ENCODE measurements at places on chromosomes 2 and 18.
A peak's percentile ranks its signal among the peaks of the same experiment; 100 is the strongest.

GRCh38 chr2:111069722-111070121, 51.0 kb upstream of the BCL2L11 start:
- DNase-seq: no peak

DNA sequence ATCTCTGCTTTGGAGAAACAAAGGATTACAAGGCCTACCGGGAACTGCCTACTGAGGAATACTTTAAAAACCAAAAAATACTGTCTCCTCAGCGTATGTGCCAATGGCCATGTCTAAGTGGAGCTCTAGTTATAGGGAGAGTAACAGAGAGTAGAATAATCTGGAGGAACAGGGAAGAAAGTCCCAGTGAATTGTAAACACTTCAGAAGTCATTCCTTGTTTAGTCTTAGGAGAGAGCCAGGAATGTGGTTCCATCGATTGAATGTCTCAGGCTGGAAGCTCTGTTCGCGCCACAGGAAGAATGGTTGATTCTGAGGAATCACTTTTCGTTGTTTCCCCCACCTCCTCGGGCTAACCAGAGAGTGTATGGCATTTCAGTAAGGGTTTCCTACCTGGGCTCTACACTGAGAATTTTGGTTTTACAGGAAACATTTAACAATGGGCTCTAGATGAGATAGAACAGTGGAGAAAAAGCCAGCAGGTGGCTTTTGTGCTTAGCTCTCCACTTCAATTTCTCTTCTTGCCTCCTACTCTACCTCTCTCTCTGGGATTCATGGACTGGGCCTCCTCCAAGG, 88.7 kb downstream of the ACVR1 start:
- no peak for DNase-seq

- no peak for DNase-seq
Measured at GRCh38 chr2:446303-446874, 158.5 kb upstream of the ALKAL2 start.

DNA sequence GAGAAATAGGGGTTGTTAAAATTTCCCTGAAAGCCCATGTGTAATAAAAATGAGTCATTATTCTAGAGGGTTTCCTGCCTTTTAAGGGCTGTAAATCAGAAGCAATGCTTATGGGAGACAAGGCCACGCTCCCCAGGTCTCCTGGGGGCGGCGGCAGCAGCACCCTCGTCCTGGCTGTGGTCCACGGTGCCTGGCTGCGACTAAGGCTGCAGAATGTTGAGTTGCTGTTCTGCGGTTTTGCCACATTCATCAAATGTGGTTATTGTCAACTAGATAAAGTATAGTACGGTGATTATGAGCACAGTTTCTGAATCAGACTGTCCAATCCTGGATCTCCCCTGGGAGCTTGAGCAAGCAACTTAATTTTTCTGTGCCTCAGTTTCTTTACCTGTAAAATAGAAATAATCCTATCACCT, 11.9 kb upstream of the AGFG1 start:
- no peak for DNase-seq

- no peak for DNase-seq
Measured at GRCh38 chr2:157596992-157597681, 31.5 kb downstream of the ACVR1C start.

DNA sequence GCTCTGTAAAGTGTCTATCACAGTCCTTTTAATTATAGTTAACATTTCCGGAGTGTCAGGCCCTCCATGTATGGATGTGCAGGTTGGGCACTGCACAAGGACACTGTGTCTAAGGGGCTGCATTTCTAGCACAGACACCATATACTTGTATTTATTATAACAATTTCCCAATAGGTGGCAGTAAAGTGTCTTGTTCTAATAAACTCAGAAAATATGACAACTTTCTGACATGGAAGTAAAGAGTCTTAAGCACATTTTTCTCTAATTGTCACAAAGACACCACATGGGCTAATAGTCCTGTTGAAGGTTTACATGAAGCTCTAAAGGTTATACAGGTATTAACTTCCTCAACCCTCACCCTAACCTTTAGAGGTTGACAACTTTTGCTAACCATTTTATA, 156.6 kb downstream of the DYSF start:
- no peak for DNase-seq

GRCh38 chr2:21772624-21773023, 648.9 kb downstream of the TDRD15 start:
- DNase-seq: no peak

DNA sequence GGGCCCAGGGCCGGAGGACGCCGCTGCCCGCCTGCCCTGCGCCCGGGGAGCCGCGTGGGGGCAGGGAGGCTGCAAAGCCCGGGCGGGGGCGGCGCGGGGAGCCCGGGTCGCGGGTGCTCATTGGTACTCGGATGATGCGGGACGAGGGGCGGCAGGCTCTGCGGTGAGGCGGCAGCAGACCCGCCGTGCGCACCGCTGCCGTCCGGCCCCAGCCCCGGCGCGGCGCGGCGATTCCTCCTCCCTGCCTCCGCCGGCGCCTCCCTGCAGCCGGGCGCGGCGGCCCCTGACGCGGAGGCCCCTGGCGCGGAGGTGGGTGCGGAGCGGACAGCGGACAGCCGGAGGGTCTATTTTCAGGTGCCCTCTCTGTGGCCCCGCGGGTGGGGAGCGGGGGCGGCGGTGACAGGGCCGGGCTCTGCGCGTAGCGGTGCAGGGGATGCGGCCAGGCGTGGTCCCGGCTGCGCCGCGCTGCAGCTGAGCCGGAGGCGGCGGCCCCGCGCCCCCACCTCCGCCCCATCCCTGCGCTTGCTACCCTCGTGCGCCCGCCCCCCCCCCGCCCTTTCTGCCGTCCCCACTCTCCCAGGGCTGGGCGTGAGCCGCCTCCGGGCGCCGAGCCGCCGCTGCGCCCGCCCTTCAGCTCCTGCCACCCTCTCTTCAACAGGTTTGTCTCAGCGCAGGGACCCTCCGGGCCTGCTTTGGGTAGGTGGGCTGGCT, 640 bp downstream of the SPTBN1 start:
- DNase-seq: peak; percentile 37

DNA sequence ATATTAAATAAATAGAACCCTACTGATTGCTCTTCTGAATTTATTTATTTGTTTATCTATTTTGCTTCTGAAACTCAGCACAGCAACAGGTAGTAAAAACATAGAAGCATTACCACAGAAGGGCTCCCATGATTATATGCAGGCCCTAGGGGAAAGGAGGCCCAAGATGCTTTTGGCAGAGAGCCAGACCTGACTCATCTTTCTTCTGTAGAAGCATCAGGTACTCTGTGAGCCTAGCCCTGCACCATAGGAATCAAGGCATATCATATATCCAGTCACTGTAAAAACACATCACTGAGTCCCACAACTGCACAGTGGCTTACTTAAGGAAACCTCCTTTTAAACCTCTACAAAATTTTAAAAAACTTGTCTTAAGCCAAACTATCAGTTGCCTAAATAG, 1.8 kb downstream of the SCN9A start:
- DNase-seq: peak; percentile 62

DNA sequence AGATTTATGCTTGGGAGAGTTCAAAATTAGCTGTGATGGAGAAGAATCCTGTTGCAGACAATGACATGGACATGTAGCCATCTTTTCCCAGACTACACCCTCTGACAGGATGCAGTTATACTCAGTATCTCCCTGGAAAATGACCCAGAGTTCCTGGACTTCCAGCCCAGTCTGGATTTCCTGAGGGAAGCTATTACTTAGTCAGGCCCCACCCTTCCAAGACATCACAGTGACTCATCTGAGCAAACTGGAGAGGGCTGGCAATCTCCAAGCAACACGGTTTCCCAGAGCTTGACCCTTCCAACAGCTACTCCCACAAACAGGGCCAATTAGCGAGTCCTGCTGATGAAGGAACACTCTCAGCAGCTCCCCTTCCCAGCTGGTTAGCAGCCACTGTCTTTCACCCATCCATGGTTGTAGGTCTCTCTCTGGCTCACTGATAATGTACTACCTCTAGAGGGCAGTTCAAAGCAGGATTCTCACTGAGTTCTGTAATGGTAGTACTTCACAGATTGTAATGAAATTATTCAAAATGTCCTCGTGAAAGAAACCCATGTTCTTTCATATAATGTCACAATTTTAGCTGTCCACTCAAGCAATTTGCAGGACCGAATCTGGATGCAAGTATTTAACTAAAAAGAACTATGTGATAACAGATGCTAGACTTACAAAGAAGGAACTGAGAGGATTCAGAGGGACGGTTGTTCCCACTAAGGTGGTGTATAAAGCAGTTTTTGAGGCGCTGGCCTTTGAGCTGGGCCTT, 110.2 kb downstream of the MDH1 start:
- no peak for DNase-seq

DNA sequence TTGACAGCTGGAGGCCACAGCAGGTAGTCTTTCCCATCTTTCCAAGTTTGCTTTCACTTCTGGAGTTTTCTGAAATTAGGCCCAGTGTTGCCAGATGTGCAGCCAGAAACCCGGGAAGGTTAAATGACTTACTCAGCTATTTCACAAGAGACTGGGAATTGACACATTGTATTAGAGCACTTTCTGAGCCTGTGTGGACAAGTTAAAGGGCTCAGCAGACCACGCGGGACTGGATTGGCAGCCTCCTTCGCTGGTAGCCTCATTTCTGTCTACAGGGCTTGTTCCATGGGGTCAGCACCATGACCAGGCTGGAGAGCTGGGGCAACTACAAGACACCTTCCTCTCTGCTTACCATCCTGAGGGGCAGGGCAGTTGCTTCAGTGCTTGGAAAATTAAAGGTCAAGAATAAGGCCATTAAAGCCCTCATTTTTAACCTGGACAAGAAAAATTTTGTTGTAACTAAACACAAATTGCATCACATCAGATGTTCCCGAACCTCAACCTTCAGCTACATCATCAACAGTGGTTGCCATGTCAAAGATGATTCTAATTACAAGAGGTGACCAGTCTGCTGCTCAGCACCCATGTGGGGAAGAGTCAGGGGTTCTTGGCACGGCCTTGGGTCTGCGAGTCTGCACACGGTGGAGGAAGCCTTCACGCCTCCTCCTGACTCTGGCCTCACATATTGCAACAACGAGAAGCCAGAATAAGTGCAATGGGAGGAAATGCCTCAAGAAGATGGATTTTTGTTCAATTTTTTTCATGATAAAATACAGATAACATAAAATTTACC, 279.5 kb upstream of the RAB6C start:
- DNase-seq: no peak

- DNase-seq: no peak
Measured at GRCh38 chr2:240831594-240832204, 11.7 kb upstream of the KIF1A start.

GRCh38 chr18:65487569-65487968, 263.2 kb upstream of the CDH7 start:
- no peak for DNase-seq

- DNase-seq: no peak
Measured at GRCh38 chr2:151819920-151820319, 8.3 kb downstream of the ARL5A start.

- no peak for DNase-seq
Measured at GRCh38 chr2:37610638-37611289, 60.7 kb downstream of the CDC42EP3 start.

- DNase-seq: no peak
Measured at GRCh38 chr2:101743288-101743687, 45.8 kb downstream of the MAP4K4 start.

- no peak for DNase-seq
Measured at GRCh38 chr2:142395291-142395690, 264.5 kb upstream of the LRP1B start.

- no peak for DNase-seq
Measured at GRCh38 chr2:55048508-55049042, 1.7 kb downstream of the RTN4 start.

DNA sequence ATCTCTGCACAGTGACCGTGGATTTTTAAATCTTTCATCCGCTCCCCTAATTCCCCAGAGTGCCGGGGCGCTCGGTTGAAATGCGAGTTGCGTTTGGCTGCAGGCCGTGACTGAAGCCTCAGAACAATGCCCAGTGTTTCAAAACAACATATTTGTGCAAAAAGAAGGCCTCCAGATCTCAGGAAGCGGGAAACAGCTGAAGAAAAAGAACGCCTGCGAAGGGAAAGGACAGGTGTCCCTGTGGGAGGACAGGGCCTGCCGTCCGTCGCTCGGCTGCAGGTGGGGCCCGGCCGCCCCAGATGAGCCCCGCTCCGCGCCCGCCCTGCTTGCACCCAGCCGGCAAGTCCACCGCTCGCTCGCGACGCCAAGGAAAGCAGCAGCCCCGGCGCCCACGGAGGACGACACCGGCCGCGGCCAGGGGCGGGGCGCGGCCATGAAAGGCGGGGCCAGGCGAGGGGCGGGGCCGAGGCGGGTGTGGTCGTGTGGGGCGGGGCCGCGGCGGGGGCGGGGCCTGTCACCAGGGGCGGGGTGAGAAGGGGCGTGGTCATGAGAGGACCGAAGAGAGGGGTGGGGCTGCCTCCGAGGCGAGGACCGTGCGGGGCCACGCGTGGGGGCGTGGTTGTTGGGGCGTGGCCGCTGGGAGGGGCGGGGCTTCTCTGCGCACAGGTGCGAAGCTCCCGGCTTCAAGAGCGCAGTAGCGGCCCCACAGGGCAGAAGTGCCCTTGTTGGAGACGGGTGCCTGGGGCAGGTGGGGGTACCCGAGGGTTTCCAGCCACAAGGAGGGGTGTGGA, 17.6 kb upstream of the BOK start:
- no peak for DNase-seq

- DNase-seq: no peak
Measured at GRCh38 chr2:198098918-198099317, 294.5 kb downstream of the PLCL1 start.

DNA sequence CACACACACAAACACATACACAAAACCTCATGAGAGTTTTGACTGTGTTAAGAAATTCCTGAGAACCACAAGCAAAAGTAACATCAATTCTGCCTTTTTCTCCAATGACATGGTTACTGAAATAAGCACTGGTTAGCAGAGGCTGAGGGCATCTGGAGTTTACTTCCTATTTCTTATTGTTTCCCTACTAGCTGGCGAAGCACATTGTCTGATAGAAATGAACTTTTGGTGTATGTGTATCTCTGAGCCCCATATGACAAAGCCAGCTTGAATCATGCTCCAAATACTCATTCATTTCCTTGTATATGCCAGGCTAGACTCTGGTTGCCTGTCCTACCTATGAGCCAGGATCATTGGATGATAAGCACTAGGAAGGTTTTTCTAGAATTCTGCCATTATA, 203.1 kb downstream of the NCKAP5 start:
- DNase-seq: no peak

DNA sequence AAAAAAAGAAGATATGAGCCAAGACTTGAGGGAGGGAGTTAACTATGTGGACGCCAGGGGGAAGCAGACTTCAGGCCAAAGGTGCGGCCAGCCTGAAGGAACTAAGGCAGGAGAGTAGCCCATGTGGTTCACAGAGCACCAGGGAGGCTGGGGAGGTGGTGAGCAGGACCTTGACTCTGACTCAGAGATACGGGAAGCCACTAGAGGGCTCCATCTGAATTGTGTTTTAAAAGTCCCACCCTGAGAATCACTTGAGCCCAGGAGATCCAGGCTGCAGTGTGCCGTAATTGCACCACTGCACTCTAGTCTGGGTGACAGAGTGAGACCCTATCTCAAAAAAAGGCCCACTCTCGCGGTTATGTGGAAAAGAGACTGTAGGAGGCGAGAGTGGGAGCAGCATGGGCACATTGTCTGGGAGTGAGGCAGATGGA, 12.3 kb downstream of the CEP192 start:
- DNase-seq: no peak

DNA sequence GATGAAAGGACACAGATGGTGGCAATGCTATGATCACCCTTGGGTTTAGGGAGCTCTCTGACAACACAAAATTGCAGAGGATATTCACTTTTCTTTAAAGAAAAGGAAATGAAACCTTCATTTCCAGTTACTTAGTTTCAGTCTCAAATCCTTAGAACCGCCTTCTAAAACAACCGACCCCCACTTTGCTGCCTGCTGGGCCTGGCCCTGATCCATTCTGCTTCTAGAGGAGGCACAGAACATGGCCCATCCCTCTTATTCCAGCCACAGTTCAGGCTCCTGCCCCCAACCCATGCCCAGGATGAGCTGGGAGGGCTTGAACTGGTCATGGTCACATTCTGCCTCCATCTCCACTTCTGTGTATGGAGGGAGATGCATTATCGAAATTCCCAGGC, 311.6 kb downstream of the EN1 start:
- DNase-seq: no peak
